ENCODE measurements at places on chromosomes 6 and 20.
A peak's percentile ranks its signal among the peaks of the same experiment; 100 is the strongest.

DNA sequence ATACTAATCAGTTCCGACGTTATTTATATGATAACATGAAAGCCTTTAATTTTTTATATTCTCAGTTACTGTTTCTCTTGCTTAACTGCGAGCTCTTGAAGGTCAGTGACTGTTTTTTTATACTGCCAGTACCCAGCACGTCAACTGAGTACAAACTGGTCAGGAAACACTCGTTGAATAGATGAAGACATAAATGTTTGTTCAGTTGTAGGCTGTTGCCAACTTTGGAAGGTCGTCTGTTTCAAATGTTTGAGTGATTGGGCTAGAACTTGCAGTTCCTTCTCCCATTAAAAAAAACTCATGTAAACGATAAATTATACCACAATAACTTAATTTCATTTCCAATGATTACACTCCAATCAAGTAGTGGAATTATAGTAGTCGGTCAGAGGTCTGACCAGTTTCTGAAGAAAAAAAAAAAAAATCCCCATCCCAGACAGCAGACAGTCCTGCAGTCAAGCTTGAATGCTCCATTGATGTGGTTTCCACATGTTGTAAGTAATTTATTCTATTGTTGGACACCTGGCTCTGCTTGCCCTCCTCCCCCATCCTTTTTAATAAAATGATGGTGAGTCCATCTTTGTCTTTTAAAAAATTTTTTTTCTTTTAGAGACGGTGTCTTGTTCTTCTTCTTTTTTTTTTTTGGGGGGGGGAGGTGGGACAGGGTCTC lies 81.1 kb downstream of the SASH1 start:
- no peak for DNase-seq

GRCh38 chr6:48747040-48747439 lies 636.0 kb upstream of the PTCHD4 start:
- no peak for DNase-seq

DNA sequence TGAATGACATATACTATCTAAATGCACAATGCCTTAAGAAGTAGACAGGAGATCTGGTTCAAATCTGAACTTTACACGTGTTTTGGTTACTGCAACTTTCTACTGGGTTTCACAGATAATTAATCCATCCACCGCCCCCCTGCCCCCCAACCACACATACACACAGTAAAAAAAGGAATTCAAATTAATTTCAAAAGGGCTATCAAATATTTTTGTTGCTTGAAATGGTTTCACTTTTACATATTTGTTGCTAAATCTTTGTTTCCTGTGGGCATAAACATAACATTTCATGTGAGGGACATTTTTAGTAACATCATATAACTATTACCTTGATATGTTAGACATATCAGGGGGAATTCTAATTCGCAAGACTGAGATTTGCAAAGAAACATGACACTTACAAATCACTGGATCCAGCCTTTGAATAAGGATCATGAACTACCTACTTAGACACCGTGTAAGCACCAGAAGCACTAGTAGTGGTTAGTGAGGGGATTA lies 7.5 kb downstream of the NEDD9 start:
- no peak for DNase-seq

DNA sequence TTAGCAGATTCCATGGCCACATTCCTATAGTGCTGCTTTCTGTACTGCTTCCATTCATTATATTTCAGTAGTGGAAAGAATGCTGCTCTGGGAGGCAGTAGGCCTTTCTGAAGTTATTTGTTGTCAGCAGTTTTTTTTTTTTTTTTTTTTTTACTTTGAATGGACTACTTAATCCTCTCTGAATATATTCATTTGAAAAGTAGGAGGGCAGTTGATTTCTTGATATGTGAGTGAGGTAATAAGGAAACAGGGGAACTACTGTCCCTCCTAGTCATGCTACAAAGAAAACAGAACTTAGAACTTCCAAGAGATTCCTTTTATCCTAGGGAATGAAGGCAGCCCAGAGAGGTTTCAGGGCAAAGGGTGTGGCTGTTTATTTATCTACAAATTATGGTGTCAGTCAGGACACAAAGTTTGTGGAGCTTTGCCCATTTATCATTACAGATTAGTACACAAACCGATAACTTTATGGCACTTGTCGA lies 155.9 kb downstream of the JARID2 start:
- DNase-seq, result no peak

DNA sequence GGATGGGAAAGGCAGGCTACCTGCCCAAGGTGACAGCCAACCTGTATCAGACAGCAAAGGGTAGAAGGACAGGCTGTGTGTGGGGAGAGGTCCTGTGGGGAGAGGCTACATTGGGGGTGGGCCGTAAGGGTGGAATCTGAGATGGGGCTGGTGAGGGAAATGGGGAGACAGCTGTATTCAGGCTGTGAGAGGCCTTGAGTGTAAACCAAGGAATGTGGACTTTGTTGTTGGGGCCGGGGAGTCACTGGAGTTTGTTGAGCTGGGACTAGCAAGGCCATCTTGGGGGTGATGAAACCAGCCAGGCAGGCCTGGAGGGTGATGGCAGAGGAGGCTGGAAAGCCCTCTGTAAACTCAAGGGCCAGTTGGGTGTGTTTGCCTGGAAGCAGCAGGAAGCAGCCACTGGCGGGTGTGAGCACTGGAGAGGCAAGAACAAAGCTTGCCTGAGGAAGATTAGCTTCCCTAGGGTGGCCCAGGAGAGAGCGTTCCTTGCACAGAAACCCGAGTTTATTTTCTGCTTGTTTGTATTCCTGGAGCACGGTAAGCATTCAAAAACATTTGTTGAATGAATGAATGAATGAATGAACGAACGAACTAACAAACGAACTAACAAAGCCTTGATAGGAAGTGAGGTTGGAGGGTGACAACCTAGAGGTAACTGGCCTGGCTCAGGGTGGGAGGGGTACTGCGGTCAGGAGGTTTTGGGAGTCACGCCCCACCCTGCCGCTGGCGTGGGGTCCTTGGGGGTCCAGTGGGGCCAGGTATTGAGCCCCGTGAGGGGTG lies 18.9 kb downstream of the TTBK1 start:
- DNase-seq, result no peak

GRCh38 chr6:146901940-146902816 lies 302.0 kb upstream of the STXBP5 start:
- no peak for DNase-seq

DNA sequence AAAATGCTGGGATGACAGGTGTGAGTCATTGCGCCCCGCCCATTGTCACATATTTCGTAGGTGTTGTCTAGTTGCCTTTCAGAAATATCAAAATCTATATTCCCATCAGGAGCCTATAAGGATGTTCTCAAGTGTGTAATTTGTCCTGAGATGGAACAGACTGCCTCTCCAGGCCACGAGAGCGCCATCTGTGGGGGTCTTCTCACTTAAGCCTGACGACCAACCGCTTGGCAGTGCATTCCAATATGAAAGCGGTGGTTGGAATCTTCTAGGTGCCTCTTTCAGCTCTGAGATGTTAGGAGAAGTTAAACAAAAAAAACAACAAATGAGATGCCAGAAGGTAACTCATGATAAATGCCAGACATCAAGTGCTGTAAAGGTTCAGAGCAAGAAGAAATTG lies 488.5 kb downstream of the QKI start:
- no peak for DNase-seq

GRCh38 chr6:35048631-35049083 lies 92.5 kb downstream of the TCP11 start:
- no peak for DNase-seq

DNA sequence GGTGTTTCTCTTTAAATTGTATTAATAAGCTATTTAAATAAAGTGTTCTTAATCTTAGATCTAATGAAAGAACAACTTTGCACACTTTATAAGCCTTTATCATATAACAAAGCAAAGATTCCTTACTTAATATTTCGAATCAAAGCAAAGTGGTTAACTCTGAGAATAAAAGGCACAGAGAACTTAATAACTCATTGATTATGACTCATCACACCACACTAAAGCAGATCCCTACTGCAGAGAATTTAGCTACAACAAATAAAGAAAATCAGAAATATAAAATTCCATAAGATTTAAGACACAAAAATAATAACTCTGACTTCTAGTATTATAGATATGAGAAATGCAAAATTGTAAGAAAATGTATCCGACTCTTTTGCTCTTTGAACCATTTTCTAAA lies 135.6 kb upstream of the RUNX2 start:
- DNase-seq, result no peak

DNA sequence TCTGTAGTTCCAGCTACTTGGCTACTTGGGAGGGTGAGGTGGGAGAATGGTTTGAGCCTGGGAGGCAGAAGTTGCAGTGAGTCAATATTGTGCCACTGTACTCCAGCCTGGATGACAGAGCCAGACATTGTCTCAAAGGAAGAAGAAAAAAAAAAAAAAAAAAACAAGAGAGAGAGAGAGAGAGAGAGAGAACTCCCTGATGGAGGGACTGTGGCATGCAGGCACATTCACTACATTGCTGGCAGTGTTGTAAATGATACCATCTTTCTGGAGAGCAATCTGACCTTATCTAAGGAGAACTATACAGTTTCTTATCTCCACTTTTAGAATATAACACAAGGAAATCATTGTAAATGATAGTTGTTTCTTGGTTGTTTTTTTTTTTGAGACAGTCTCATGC lies 85.1 kb downstream of the MDN1 start:
- DNase-seq, result no peak

DNA sequence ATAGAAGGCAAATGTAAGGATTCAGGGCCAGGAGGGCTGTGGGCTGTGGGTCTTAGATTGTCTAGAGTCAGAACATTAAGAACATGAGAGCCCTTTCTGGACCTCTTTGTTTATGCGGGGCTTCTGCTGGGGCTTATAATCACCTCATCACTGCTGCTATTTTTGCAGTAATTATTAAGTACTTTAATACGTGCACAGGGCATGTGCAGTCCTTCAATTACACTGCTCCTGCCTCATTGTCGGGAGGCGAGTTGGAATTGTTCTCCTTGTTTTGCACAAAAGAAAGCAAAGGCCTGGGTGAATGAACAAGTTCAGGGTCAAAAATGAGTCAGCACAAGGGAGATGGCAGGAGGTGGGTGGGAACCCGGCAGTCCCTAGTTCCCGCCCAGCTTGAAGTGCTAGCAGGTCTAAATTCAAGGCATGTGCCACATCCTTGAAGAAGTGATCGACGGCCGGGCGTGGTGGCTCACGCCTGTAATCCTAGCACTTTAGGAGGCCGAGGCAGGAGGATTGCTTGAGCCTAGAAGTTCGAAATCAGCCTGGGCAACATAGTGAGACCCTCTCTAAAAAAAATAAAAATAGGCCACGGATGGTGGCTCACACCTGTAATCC lies 34.4 kb upstream of the PTPN1 start:
- no peak for DNase-seq

DNA sequence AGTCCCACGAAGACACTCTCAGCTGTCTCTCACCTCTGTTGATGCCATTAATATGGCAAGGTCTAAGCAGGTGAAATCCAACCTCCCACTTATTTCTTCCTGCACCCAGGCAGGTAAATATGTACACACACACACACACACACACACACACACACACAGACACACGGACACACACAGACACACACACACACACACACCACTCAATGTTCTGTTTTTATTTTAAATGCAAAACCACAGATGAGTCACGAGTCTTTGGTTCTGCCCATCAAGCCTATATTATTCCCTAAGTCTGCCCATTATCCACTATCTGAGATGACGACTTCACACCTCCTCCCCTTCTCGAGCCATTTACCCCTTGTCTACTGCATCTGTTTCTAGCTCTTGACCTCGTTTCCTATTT lies 344.7 kb downstream of the CDH26 start:
- no peak for DNase-seq

- no peak for DNase-seq
Measured at GRCh38 chr20:32112841-32113240, 3.3 kb downstream of the TM9SF4 start.

GRCh38 chr6:92559003-92559402 lies 860.4 kb downstream of the EPHA7 start:
- peak; percentile 9 for DNase-seq

GRCh38 chr6:148840256-148840655 lies 93.4 kb downstream of the UST start:
- DNase-seq, result no peak

GRCh38 chr6:137921823-137922222 lies 54.8 kb downstream of the TNFAIP3 start:
- DNase-seq, result no peak

DNA sequence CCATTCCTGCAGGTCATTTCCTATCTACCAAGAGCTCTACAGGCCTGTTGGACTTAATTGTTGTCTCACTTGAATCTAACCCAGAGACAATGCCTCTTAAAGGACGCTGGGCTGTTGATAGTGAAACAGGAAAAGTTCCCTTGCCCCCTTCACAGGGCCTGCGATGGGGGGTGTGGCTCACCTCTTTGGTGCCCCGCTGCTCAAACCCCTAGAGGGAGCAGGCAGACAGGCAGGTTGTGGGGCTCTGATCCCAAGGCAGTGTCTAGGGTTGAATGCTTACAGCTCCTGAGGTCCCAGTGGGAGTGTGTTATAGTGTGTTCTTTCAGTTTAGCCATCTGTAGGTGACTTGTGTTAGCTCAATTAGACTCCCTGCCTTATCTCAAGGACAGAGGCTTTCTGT lies 68.0 kb downstream of the OTOR start:
- no peak for DNase-seq

GRCh38 chr20:62740286-62741141 lies 31.9 kb downstream of the NTSR1 start:
- DNase-seq, result no peak

DNA sequence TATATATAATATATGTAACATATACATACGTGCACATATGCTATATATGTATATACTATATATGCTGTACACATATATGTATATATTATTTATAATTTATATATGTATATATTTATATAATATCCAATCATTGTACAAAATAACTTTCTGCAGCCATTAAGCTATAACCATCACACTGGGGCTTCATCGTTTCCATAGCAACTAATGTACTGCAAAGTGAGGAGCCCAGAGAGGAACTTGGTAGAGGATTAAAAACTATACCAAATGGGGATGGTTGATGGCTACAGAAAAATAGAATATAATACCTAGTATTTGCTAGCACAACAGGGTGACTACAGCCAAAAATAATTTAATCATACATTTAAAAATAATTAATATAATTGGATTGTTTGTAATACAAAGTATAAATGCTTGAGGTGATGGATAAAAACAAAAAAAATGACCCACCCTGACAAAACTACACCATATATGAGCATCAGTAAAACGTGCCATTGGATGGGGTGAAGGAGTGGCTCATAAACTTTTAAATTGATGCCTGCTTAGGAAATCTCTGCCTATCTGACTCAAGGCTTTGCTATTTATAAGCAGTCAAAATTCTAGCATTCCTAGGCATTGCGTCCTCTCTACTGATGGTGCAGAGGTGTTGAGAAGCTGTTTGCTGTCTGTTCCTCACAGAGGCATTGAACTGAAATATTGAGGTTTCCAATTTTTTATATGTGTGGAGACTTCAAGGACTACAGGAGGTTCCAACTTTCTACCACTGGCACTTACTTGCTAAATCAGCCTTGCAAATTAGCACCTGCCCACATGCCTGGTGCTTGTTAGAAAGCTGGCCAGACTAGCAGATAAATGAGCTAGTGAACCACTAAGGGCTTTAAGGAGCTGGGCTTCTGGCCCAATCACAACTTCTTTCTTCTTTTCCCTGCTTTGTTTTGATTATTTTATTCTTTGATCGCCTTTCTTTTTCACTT lies 190.1 kb downstream of the SCP2D1 start:
- DNase-seq, result no peak

- no peak for DNase-seq
Measured at GRCh38 chr6:122696079-122696478, 83.4 kb upstream of the FABP7 start.

All from NCI-H1105 treated with DMSO at 0.1 percent for 48 hours (cell line).